Stimulated activated CD4-positive, alpha-beta T cell treated with anti-CD3 and anti-CD28 coated beads, Interleukin-1b, Interleukin-23, amount 100 ng/mL, for 4 hours (primary cell): ENCODE measurements at places on chromosomes 12 and 14.

DNA sequence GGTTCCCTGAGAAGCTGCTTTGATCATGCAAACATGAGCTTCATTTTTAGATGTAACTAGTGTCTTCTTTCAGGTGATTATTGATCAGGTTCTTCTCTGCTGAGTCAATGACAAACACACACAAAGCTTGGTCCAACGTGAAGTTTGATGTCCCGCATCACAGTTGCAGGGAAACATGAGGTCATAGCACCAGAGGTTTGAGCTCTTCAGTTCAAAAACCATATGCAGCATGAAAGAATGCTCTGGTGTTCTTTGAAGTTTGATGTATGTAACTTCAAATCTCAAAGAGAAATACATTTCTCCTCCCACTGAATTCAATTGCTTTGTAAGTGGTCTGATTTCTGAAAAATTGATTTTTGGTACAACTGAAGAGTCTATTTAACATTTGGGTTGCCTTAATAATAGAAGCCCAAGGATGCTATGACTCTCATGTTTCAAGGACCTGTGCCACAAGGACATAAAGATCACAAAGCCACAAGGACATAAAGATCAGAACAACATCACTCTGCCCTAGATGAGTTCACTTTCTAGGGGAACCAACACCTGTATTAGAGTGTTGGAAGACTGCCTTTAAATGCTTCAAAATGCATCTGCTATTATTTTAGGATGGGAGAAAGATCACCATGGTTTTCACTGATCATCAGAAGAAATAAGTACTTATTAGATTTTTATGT lies 31.1 kb upstream of the AMIGO2 start:
- DNase-seq, result no peak

GRCh38 chr12:130687796-130688778 lies 28.0 kb downstream of the RIMBP2 start:
- no peak for DNase-seq

GRCh38 chr12:124386059-124386458 lies 91.2 kb downstream of the RFLNA start:
- DNase-seq, result no peak

DNA sequence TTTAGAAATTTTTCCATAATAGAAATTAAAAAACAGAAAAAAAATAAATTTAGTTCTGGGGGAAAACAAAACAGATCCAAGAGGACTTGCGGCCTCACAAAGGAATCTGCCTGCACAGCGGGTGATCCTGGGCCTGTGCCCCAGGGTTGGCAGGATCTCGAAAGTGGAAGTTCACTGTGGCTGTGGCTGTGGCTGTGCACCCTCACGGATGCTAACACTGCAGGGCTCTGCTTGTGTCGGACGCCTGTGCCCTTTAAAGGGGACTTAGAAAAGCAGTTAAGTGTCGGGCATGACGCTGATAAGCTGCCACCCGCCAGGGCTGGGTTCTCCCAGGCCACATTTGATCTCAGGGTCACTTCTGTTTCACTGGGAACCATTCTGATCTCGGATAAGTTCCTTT lies 209.1 kb downstream of the TTC7B start:
- no peak for DNase-seq

- DNase-seq, result no peak
These were observed 141.3 kb upstream of the HIF1A start for GRCh38 chr14:61553730-61554641.

DNA sequence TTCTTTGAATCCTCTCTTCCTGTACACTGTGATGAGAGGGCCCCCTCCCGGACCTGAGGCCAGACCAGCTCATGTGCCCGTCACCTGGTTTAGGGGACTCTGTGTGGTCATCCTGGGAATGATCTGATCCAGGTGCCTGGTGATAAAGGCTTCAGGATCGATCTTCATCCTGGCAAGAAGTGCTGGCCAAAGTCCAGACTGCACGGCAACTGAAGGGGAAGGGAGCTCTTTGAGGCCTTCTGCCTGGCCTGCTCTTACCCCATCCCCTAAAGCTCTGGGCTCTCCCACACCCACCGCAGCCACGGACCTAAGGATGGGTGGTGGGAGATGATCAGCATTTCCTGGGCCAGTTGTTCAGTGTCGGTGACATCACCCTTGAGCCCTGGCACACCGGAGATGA lies 31.8 kb downstream of the GCN1 start:
- DNase-seq, result no peak

GRCh38 chr12:6539707-6540134 lies 5.4 kb downstream of the GAPDH start:
- DNase-seq, result no peak

GRCh38 chr12:52580496-52580895 lies 6.9 kb upstream of the KRT74 start:
- no peak for DNase-seq

DNA sequence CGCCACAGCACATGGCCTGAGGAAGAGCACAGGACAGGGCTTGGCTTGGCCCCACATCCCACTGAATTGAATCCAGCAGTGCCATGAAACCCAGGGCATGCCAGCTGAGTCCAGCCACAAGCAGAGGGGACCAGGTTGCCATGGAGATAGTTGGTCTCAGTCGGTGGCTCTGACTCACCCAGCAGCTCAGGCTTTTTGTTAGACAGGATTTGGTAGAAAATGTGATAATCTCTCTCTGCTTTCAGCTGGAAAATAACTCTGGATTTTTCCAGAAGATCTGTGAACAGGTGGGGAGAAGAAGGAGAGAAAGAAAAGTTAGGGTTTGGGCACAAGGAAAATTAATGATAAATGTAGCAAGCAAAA lies 4.8 kb downstream of the MYH7 start:
- no peak for DNase-seq

GRCh38 chr12:105288311-105288996 lies 42.0 kb upstream of the C12orf75 start:
- DNase-seq, result no peak
